ENCODE measurements at places on chromosomes 5 and 9.

GRCh38 chr9:123787416-123787815 lies 142.5 kb downstream of the DENND1A start:
- no peak for DNase-seq

DNA sequence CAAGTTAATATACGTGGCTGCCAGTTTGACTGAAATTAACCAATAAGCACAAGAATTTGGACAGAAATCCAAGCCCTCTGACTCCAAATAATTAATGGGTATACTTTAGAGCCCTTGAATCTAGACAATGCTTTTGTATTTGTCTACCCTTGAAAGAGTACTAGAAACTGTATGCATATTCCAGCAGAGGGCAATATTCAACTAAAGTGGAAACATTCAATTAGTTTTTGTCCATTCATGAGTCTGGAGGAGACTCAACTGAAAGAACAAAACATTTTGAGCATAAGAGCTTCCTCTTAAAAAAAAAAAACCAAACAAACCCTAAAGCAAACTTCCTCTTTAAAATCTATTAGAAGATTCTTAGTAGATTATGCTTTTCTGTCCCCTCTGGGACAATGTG lies 157.8 kb downstream of the ARHGEF28 start:
- DNase-seq = no peak

GRCh38 chr5:127916885-127917573 lies 166.5 kb upstream of the SLC12A2 start:
- DNase-seq = no peak

GRCh38 chr5:160271396-160271795 lies 41.0 kb downstream of the CCNJL start:
- no peak for DNase-seq

DNA sequence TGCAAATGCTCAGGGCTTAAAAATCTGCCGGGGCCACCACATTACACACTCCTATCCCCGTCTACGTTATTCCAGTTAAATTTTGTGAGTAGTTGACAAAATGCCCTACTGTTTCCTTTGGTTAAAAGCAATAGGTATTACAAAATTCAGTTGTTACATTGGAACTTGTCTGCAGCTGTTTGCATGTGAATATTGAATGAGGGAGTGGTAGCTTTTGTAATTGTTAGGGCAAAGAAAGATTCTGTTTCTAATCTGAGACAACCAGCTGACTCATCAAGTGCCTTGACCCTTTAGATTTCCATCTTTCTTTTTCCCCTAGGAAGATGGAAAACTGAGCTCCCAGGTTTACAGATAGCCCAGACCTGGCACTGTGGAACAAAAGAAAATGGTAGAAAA lies 30.2 kb downstream of the MAML1 start:
- DNase-seq = no peak

GRCh38 chr9:71357346-71357745 lies 235.9 kb upstream of the TRPM3 start:
- DNase-seq = no peak

DNA sequence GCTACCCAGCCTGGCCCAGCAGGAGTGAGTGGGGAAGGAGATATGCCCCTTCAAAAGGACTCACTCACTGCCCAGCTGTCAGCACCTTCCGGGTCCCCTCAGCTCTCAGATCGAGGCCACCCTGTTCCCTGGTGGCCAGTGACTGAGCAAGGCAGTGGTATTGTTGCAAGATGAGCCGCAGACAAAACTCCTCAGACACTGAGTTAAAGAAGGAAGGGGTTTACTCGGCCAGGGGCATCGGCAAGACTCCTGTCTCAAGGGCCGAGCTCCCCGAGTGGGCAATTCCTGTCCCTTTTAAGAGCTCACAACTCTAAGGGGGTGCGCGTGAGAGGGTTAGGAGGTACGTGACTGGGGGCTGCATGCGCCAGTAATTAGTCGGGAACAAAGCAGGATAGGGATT lies 9.7 kb upstream of the N4BP3 start:
- no peak for DNase-seq

DNA sequence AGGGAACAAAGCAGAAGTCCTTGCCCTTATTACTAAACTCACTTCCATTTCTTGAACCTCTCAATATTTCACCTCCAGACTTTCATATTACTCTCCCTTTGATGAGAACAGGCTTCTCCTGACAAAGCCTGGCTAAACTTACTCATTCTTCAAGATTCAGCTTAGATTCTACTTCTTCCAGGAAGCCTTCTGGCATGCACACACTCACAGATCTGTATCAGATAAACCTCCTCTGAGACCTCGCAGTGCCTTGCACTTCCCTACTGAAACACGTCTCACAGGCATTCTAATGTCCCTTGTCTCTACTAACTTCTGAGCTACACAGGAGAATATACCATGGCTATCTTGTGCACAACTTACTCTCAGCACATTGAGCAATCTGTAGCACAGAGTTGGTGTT lies 16.6 kb upstream of the PAPPA start:
- no peak for DNase-seq

- no peak for DNase-seq
Measured at GRCh38 chr5:78500871-78501270, 140.5 kb downstream of the SCAMP1 start.

DNA sequence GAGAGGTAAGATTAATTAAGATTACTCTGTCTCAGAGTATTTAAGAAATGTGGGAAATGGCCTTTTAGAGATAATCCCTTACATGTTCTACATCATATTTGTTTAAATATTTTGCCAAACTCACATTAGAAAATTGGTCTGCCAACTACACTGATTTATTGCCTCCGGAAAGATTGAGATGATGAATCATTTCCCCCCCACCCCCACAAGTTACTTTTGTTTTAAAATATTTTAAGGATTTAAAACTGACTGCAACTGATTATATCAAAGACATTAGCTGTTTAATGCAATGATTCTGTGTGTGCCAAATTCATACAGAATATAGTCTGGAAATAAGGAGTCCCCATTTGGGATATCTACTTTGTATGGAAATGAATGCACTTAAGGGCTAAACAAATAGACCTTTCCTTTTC lies 674.4 kb downstream of the PRR16 start:
- no peak for DNase-seq

GRCh38 chr9:70340572-70340971 lies 73.9 kb downstream of the KLF9 start:
- peak; percentile 15 for DNase-seq

- no peak for DNase-seq
Measured at GRCh38 chr5:109753279-109753678, 63.6 kb downstream of the MAN2A1 start.

DNA sequence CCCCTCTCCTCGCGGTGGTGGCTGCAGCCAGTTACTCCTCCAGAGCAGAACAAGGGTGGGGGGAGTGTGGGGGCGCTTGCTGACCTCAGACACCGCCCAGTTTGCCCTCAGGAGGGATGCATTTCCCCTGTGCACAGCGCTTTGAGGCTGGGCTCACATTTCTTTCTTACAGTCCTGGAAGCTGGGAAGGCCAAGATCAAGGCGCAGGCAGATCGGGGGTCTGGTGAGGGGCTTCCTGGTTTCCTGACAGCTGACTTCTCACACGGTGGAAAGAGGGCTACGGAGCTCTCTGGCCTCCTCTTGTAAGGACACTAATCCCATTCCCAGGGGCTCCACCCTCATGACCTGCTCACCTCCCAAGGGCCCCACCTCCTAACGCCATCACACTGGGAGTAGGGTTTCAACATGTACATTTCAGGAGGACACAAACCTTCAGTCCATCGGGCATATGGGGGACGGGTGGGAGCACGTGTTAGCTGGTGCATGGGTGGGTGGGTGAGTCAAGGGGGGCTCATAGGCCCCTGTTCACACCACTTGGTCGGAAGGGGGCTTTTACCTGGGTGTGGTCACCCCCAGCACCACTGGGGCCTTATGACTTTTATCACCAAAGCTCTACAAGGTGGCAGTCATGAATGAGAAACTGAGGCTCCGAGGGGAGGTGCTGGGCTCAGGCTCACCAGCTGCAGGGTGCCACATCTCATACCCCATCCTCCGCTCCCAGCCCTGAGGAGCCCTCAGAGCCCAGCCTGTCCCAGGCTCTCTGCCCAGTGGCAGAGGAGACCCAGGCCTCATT lies 7.7 kb upstream of the SCGB3A1 start:
- DNase-seq = no peak

DNA sequence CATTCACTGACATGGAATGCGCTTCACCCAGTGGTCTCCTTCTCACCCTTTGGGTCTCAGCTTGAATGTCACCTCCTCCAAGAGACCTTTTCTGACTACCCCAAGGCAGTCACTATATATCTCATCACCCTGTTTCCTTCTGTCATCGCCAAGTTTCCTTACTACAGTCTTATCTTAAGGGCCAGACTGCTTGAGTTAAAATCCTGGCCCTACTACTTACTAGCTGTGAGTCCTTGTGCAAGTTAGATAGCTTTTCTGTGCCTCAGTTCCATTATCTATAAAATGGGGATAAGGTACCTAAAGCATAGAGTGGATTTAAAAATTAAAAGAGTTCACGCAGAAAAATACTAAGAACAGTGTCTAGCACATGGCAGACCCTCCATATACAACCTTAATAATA lies 132.4 kb downstream of the GABBR2 start:
- no peak for DNase-seq

Data from RCC 7860 (cell line).